ENCODE measurements at places on chromosomes 5 and 9.

GRCh38 chr9:124122813-124123462 lies 111.4 kb downstream of the LHX2 start:
- DNase-seq: no peak

GRCh38 chr9:136325358-136325757 lies 2.0 kb upstream of the GPSM1 start:
- DNase-seq: no peak

DNA sequence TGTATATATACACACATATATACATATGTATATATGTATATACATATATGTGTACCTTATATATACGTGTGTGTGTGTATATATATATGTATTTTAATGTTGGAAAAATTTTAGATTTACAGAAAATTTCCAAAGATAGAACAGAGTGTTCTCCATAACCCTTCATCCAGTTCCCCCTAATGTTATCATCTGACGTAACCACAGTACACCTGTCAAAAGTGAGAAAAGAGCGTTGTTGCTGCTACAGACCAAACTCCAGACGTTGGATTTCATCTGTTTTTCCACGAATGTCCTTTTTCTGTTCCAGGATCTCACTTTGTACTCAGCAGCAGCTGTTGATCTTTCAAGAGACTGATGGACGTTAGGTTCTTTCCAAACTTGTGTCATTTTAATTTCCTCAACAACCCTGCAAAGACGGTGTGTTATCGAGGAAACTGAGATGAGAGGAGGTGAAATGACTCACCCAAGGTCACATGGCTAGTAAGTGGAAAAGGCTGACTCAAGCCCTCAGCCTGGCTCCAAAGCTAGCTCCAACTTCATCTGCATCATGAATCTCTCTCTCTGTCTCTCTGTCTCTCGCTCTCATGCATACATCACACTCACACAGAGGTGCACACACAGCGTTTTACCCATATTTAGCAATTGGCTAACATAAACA lies 17.0 kb upstream of the NTNG2 start:
- DNase-seq: no peak

- DNase-seq: no peak
Observed at GRCh38 chr9:38747067-38747466, 27.1 kb upstream of the FAM240B start.

GRCh38 chr9:131008563-131008908 lies 438 bp upstream of the LAMC3 start:
- DNase-seq: no peak

DNA sequence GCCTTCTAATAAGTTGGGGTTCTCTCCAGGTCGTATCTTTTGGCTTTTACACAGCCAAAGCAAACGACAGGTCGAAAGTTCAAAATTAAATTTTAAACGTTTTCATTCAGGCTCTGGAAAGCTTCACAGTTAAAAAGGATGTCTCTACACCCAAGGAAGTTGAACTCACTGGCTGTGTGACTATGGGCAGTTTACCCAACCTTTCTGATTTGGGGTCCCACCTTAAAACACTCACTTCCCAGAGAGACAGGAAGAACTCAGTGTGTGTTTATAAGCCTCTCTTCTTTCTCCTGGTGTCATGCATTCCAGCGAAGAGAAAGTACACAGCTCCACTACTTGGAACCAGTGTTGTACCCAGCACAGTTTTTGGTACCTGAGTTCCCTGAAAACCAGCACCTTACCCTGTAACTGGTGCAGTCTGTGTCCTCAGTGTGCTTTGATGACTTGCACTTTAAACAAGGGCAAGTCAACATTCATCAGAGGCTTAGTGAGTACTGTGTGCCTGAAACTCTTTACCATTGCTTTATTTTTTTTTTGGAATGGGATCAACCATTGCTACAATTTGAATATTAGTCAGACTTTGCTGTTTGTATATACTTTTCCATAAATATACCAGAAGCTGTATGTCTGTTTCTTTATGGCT lies 1.7 kb downstream of the SRD5A1 start:
- no peak for DNase-seq

DNA sequence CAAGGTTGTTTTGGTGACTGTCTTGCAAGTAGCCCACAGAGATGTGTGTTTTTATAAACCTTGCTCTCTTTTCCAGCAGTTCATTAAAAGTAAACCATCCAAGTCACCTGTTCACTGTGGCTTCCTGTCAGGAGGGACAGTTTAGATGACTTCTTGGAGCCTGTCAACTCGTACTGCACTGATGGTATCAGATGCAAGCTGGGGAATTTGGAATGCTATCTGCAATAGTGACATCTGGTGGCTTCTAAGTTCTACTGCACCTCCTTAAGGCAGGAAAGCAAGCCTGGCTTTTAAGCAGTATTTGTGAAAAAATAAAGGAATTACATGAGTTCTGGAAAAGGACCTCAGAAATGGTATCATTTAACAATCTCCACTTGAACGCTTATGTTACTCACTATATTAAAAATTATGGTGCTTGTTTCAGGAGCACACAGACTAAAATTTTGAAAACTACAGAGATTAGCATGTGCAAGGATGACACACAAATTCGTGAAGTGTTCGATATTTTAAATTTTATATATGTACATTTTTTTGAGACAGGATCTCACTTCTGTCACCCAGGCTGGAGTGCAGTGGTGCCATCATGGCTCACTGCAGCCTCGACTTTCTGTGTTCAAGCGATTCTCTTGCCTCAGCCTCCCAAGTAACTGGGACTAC lies 164.0 kb downstream of the TTC39B start:
- no peak for DNase-seq

- no peak for DNase-seq
Observed at GRCh38 chr9:89994988-89995613, 390.3 kb downstream of the GADD45G start.

DNA sequence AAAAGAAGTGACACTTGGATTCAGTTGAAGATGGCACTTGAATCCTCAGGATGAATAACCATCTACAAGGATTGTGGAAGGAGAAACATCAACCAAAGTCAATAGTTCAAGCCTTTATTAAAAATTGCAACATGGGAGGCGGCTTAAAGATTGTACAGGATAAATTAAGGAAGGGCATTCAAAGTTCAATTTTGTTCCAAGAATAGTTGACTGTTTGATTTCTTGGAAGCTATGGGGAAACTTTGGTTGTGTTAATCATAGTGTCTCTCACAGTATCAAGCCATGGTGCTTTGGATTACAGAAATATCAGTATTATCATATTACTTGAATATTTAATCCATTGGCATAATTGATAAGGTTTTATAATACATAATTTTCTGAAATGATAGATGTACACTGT lies 1844.3 kb downstream of the MAT2B start:
- no peak for DNase-seq

Data from stimulated activated CD4-positive, alpha-beta T cell treated with anti-CD3 and anti-CD28 coated beads, Interleukin-12 subunit alpha, Interleukin-12 subunit beta, amount 100 ng/mL, for 24 hours (primary cell).